Right lung (tissue), 10 donors: ENCODE measurements at places on chromosomes 7 and 10. TPM values are rescaled to one million over a fixed set of nuclear protein-coding genes. Genes with fewer than 3 reads are reported as not detected.
A peak's percentile ranks its signal among the peaks of the same experiment; 100 is the strongest.

- no peak for DNase-seq
These were observed 206.8 kb downstream of the CUX1 start for GRCh38 chr7:102024005-102024768.

DNA sequence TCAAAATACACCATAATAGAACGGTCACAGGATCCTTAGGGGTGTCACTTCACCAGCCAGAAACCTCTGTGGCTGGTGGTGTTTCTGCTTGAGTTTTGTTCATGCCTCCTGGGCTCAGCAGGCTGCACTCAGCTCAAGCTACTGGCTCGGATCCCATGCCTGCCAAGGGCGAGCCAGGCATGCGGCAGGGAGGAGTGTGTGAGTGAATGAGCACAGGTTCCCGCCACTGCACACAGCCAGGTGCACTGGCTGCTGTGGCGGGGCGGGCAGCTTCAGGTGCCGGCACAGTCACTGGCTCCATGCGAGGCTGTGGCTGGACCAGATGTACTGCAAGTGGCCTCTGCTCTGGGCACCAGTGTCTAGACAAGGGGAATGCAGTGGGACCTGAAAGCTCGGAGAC lies 29.5 kb downstream of the CLDN12 start:
- DNase-seq, result no peak

GRCh38 chr7:103573479-103574058 lies 127.6 kb upstream of the SLC26A5 start:
- peak; percentile 3 for DNase-seq

GRCh38 chr7:95859429-95859828 lies 87.1 kb downstream of the DYNC1I1 start:
- DNase-seq, result no peak

- no peak for DNase-seq
These were observed 238.5 kb downstream of the ZMYND11 start for GRCh38 chr10:373526-374309.

DNA sequence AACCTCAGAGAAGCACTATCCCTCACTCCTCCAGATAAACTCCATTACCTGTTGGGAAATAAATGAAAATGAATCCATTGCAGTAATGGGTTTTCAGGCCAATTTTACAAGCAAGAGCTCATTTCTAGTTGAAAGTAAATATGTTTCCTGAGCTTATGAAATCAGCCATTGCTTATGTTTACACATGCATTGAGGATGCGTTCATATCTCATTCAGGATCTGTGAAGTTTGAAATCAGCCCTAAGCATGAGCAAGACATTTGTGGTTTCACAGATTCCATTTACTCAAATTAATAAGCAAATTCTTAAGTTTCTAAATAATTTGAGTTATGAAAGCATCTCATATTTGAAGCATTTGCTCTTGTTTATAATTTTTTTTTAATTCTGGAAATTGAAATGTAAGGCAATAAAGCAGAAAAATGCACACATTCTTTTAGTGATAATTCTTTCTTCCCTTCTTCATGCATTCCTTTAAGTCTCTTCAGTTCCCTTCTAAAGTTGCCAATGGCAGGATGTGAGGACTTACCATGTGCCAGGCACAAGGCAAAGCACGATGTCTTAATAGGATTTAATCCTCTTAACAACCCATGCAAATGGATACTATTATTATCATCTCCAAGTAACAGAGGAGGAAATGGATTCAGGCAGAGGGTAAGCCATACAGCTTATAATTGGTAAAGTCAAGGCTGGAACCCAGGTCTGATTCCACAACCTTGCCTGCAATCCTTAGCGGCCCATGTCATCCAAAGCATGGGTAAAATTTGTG lies 35.0 kb upstream of the CTTNBP2 start:
- no peak for DNase-seq

DNA sequence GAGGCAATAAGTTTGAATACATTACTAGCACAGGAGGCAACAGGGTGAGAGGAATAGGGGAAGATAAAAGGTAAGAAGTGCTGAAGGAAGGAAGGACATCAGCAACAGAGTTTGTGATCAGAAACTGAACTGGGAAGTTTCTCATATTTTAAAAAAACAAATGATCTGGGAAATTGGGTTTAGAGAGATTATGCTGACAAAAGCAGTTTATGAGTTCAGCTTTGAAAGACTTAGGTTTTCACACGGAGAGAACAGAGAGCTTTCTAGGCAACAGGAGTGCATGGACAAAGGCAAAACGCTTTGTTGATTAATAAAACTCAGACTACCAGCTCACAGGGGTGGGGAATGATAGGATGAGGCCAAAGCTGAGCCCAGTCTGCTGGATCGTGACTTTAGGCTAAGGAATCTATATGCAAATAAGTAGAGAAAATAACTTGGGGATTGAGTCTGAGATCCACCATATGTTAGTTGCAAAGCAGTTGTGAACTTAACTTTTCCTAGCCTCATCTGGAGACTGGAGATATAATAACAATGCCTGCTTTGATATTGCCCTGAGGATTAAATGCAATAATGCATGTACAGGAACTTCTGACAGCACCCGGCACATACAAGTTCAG lies 4.2 kb downstream of the OSBPL3 start:
- DNase-seq, result no peak

DNA sequence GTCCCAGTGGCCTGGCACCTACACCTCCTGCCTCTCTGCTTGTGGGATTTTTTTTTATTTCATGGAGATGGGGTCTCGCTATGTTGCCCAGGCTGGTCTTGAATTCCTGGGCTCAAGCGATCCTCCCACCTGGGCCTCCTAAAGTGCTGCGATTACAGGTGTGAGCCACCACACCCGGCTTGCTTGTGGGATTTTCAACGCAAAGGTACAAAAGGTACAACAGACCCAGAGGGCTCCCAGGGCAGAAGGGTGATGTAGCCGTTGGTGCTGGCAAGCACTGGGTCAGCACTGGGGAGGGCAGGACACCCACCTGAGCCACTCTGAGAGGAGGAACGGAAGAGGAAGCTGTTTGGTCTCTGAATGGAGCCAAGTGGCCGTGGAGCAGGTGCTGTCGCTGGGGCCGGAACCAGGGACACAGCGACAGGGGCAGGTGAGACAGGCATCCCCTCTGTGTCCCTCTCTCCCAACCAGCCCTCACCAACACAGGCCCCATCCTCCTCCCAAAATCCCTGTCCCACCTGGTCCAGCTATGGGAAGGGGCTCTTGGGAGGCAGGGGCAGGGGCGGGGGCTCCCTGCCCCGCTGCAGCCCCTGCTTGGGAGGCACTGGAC lies 2.8 kb upstream of the SAP25 start:
- DNase-seq, result no peak

- DNase-seq, result no peak
These were observed 19.0 kb downstream of the PARD3 start for GRCh38 chr10:34796133-34796532.

DNA sequence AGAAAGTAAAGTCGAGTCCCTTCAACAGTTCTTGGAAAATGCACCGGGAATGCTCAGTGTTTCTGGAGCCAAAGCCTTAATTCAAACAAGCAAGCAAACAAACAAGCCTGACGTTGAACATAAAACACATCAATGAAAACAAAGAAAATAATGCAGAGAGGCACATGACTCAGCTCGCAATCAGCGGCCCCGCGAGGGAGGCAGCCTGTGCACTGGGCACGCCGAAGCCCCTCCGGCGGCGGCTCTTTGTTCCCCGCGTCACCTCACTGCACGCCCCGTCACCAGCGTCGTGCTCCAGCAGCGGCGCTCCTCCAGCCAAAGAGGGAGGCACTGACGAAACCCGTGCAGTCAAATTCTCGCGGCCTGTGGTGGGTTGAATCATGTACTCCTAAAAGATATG lies 151.5 kb downstream of the DNAJB6 start:
- no peak for DNase-seq

GRCh38 chr10:113454341-113455061 lies 98.4 kb upstream of the HABP2 start:
- no peak for DNase-seq

The TDRD1 gene
- polyA plus RNA-seq, result 0.40 TPM

The ZRANB1 gene
- polyA plus RNA-seq, result 31.2 TPM

The CFTR gene
- polyA plus RNA-seq, result 41.6 TPM

The TAX1BP1 gene
- polyA plus RNA-seq, result 123 TPM

The PLEKHS1 gene
- polyA plus RNA-seq, result 0.06 TPM

The RAMP3 gene
- 22.0 TPM for polyA plus RNA-seq

The ASIC3 gene
- polyA plus RNA-seq, result 4.2 TPM

The KCP gene
- 9.6 TPM for polyA plus RNA-seq

The VAX1 gene
- polyA plus RNA-seq, result not detected
